Muscle of leg (tissue), 16 donors: ENCODE measurements at places on chromosomes 2 and 18. TPM values are rescaled to one million over a fixed set of nuclear protein-coding genes. Genes with fewer than 3 reads are reported as not detected.

GRP gene
- polyA plus RNA-seq, result 6.1 TPM

SLC16A14 gene
- polyA plus RNA-seq, result 5.0 TPM

RGPD4 gene
- 0.04 TPM for polyA plus RNA-seq

APCDD1 gene
- polyA plus RNA-seq, result 8.3 TPM

GAL3ST2 gene
- 0.33 TPM for polyA plus RNA-seq

NEB gene
- polyA plus RNA-seq, result 1,289 TPM

CLK1 gene
- 117 TPM for polyA plus RNA-seq

INHBB gene
- polyA plus RNA-seq, result 0.48 TPM

DCC gene
- 0.13 TPM for polyA plus RNA-seq
